ENCODE measurements at places on chromosomes 1 and 21.

DNA sequence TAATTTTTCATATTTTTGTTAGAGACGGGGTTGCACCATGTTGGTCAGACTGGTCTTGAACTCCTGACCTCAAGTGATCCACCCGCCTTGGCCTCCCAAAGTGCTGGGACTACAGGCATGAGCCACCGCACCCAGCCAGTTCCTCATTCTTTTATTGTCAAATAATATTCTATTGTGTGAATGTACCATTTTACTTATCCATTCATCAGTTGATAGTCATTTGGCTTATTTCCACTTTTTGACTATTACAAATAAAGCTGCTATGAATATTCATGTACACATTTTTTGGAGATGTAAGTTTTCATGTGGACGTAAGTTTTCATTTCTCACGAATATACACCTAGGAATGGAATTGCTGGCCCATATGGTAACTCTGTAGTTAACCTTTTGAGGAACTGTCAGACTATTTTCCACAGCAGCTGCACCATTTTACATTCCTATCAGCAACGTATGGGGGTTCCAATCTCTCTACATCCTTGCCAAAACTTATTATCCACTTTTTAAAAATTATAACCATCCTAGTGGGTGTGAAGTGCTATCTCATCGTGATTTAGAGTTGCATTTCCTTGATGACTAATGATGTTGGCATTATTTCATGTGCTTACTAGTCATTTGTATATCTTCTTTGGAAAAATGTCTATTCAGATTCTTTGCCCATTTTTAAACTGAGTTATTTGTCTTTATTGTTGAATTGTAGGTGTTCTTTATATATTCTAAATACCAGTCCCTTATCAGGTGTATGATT lies 12.7 kb downstream of the PACC1 start:
- DNase-seq, result no peak

- no peak for DNase-seq
Measured at GRCh38 chr21:35351434-35351833, 302.3 kb upstream of the RUNX1 start.

DNA sequence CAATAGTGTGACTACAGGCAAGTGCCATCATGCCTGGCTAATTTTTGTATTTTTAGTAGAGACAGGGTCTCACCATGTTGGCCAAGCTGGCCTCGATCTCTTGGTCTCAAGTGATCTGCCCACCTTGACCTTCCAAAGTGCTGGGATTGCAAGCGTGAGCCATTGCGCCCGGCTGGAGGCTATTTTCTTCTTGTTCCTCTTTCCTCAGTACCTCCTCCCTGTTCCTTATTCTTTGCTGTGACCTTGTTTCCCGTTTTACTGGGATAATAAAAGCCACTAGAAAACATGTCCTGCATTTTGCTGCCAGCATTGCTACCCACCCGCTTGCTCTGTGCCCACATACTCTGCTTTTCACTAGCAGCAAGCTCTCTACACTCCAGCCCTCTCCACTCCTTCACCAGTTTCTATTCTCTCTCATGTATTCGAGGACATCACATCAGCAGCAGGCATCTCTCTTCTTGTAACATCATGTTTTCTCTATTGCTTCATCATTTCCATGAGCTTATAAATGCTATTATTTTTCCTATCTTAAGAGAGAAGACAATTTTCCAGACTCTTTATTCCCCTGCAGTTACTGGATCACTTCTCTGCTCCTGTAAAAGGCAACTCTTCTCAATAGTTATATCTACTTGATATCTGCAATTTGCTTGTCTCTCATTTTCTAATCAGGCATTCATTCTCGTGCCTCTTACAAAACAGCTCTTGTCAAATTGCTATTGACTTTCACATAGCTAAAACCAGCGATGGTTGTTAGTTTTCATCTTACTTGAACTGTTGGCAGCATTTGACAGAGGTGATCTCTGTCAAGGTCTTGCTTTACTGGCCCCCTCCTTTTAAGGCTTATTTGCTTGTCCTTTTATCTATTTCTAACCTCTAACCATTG lies 34.5 kb upstream of the C21orf91 start:
- no peak for DNase-seq

DNA sequence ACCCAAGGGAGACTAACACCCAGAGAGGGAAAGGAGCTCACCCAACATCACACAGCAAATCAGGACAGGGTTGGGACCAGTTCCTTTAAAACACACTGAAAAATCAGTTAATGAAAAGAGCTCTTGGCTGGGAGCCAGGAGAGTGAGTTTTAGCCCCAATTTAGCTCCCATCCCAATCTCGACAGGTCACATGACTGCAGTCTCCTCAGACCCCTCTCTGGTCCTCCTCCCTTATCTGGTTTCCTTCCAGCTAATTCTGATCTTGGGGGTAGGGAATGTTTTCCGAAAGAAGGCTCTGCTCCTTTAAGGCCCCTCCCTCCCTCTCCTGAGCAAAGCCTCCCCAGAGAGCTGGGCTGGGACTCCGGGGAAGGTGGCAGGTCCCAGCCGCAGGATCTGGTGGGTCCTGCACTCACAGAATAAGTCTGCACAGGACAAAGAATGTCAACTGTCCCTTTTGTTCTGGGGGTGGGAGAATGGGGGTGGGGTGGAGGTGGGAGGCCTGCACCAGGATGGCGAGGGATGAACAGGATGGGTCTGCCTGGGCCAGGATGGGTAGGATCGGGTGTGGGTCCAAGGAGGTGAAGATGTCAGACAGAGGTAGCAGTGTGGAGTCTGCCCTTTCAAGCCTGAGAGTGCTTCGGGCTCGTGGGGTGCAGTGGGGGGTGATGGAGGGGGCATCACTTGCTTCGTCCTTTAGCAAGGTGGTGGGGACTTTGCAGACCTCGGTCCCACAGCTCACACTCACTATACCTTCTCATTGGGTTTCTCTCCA lies 57.3 kb upstream of the SSBP3 start:
- no peak for DNase-seq

GRCh38 chr1:151147665-151148064 lies 1.2 kb upstream of the SEMA6C start:
- DNase-seq, result no peak

- DNase-seq, result no peak
Measured at GRCh38 chr1:153801028-153801625, 25.9 kb downstream of the SLC27A3 start.

DNA sequence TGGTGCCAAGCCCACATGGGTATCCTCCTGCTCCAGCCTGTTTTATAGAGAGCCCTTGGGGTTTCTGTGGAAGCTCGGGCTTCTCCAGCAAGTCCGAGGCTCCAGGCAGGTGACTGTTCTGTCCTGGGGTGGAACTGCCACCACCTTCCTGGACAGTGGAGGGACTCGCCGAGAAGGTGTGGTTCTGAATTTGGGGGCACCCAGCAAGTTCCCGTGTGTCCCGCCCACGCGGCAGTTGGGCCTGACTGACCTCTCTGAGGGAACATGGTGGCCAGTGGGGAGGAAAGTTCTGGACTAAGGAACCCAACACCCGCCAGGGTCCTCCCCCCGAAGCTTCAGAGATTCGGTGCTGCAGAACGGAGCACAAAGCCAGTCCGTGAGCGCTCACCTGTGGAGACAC lies 158.1 kb upstream of the C1orf174 start:
- no peak for DNase-seq

- DNase-seq, result no peak
Measured at GRCh38 chr1:35633547-35633946, 7.8 kb downstream of the PSMB2 start.

DNA sequence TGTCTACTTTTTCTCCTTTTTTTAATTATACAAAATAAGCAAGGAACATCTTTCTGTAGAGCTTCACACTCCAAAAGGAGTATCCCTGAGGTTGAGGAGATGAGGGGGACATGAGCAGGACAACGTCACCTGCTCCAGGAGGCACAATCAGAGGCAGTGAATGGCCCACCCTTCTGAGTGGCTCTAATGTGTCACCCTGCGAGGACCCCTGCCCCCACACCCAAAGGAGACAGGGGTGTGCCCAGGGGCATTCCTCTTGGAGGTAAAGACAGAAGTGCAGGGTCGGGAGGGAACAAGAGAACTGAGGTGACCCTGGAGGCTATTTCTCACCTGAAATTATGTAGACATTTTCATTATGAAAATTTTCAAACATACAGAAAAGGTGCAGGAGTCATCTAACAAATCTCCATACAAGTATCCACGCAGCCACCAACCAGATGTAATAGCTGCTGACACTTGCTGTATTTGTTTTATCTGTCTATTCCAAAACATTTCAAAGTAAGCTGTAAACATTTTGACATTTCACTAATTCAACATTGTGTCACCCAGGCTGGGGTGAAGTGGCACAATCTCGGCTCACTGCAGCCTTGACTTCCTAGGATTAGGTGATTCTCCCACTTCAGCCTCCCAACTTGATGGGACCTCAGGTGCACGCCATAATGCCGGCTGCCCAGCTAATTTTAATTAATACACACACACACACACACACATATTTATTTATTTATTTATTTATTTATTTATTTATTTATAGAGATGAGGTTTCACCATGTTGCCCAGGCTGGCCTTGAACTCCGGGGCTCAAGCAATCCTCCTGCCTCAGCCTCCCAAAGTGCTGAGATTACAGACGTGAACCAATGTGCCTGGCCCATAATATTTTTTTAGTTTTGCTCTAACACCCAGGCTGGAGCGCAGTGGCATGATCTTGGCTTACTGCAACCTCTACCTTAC lies 70.7 kb downstream of the RUNX3 start:
- DNase-seq, result no peak

- DNase-seq, result no peak
Measured at GRCh38 chr21:15172963-15173362, 108.2 kb upstream of the NRIP1 start.

Data from Panc1 (cell line).